ENCODE measurements at places on chromosomes 7 and 10.
A peak's percentile ranks its signal among the peaks of the same experiment; 100 is the strongest.

DNA sequence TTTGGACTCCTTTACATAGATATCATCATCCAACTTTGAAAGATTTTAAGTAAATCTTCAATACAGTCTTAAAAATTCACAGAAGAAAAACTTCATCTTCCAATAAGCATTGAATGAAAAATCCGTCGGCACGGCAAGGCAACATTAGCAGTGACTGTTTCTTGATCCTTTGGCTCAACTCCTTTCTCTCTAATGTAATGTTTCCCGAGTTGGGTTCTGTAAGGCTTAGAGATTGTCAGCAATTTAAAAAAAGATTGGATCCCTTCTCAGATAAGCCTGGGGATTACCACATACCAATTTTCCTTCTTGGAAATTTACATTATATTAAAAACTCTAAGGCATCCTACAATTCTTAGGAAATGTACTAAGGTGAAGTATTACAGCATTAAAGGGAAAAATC is 291.8 kb downstream of the PLXDC2 start:
- no peak for DNase-seq

DNA sequence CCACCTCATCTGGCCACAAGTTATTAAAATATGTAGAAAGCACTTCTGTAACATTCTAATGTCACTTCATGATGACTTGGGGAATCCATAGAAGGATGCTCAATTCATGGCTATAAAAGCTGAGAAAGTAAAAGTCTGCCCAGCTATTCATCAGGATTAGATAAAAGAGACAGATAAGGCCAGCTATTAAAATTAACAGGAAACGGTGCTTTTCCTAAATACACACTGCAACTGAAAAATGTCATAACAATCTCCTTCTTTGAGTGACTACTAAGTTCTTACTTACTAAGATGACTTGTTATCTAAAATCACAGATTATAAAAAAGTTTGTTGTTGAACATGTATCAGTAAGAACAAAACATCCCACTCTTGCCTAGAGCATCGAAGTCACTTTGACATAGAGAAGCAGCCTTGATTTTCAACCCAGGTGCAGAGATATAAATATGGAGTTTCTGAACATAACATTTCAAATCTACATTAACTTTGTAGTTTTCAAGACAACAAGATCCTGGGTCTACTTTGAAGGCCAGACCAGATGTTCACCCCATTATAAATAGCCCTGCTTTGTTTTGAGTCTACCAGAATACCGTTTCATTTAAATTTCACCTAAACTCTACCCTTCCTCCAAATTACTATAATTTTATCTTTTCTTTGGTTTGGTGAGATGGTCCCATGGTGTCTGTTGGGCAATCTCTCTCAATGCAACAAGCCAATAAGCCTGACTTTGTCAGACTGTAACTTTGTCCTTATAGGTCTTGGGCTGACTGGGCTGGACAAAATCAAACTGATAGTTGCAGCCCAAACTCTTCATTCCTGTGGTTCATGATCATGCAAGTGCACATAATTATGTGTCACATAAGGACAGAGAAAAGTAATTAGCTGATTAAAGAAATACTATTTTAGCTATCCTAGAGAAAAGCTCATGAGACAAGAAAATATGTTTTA is 24.0 kb downstream of the HYCC1 start:
- DNase-seq = no peak

- no peak for DNase-seq
Measured at GRCh38 chr7:155979994-155980393, 167.7 kb upstream of the SHH start.

DNA sequence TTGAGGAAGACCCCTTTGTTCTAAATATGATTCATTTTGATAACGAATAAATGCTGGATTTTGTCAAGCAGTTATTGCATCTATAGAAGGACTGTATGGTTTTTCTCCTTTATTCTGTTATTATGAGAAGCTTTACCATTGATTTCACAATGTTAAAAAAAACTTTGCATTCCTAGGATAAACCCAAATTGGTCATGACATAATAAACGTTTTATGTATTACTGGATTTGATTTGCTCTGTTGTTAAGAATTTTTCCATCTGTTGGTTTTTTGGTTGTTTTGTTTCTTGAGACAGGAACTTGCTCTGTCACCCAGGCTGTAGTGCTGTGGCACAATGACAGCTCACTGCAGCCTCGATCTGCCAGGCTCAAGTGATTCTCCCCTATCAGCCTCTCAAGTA is 2.2 kb upstream of the DNA2 start:
- DNase-seq = no peak

DNA sequence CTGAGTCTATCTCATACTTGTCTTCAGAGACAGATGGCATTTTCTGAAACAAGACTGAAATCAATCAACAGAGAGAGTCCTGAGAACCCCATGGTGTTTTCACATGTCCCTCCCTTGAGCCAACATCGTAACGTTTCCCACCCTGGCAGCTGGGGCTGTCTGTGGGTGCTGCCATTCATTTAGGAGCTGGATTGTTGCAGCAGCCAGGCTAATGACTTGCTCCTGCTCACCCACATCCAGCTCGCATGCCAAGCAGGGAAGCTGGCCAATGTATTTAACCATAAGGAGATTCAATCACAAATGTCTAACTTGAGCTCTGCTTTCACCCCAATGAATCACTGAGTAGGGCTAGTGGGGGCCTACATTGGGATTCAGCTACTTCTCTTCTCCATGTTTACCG is 146.1 kb downstream of the ADRA2A start:
- DNase-seq = no peak

GRCh38 chr10:19640566-19641263 is 175.5 kb upstream of the PLXDC2 start:
- no peak for DNase-seq

GRCh38 chr7:139231513-139232376 is 708 bp downstream of the UBN2 start:
- peak; percentile 48 for DNase-seq

- peak; percentile 72 for DNase-seq
Measured at GRCh38 chr10:96380821-96381220, 22.0 kb upstream of the OPALIN start.

GRCh38 chr7:85529201-85529600 is 342.3 kb upstream of the SEMA3D start:
- no peak for DNase-seq

GRCh38 chr7:116258734-116259133 is 48.4 kb downstream of the TES start:
- DNase-seq = peak; percentile 68

DNA sequence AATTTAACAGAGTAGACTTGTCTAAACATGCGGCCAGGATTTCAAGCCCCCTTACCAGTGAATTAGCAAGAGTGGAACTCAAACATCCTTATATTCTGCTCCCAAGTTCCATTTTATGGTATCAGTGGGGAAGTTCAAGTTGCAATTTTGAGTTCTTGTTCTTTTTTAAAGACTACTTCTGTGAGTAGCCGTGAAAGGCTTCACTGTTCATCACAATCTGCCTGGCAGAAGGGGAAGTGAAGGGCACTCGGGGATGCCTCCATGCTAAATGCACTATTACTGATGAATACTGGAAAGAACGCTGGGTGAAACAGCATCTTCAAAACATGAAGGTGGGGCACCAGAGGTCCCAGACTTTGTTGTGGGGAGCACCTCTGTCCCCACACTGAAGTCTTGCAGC is 22.4 kb upstream of the FGL2 start:
- DNase-seq = peak; percentile 56

DNA sequence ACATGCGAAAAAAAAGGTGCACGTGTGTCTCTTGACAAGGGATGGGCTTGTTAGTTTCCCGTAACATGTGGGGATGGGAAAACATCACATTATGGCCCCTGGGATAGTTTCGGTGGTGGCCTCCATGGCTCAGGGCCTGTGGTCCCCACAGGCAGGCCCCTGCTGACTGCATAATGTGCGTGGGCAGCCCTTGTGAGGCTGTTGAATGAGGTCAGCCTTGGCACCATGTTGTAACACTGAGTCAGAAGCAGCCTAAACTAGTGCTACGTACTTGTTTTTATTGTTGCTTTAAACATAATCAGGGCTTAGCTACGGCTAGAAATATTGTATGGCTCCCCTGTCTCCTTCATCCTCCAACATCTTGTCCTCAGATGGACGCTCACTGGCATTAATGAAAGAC is 80.6 kb downstream of the BEND7 start:
- peak; percentile 9 for DNase-seq

DNA sequence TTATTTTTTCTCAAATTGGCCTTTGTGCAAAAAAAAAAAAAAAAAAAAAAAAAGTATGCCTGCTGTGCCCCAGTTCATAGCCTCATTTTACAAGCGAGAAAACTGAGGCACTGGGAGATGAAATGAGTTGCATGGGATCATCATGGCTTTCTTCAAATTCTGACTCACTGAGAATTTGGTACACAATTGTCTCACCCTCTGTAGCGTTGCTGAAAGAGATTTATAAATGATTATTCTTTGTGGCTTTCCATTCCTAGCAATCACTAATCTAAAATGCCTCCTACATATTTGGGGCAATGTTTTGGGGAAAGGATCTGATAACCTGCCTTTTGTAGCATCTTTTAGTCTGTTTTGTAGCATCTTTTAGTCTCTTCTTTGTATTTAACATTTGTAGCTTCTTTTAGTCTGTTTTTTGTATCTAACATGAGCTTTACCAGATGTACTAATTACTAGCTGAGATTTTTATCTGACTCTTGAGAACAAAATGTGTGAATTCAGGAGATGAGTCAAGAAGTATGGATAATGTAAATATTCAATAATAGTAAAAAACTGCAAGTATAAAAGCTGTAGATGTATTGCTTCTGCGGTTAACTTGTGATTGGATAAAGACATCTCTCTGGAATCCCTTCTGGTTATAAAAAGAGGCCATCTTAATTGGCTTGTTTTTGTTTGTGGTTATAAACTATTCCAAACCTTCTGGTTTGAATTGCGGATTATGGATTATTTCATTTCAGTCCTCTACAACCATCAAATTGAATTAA is 161.4 kb downstream of the ARID5B start:
- no peak for DNase-seq

- DNase-seq = peak; percentile 85
Measured at GRCh38 chr10:97333601-97334369, 744 bp downstream of the FRAT2 start.

DNA sequence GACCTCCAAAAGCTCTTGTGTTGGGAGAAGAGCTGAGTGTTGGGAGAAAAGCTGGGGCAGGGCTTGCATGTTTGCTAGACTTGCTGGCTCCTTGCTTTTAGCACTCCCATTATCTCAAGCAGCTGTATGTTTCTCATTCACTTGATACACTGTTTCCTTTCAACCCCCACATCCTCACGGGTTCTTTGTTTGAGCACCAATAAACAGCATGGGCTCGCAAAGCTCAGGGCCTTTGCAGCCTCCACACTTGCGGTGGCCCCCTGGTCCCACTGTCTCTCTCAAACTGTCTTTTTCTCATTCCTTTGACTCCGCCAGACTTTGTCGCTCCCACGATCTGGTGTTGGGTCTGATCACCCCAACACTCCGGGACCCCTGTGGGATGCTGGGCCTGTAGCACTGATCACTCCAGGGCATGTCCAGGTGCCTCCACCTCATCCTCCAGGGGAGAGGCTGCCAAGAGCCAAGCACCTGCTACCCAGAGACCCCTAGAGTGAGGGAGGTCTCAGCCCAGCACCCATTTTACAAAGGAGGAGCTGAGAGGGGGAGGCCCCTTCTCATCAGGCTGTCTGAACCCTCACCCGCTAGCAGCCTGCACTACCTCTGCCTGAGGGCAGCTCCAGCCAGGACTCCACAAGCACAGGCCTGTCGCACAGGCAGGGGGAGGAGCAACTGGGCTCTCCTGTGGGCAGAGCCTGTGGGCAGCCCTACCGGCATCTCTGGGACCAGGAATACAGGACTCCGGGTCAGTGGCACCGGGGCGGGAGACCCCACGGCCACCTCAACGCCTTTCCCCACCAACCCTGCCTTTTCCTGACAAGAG is 49.1 kb upstream of the MSMB start:
- DNase-seq = no peak

DNA sequence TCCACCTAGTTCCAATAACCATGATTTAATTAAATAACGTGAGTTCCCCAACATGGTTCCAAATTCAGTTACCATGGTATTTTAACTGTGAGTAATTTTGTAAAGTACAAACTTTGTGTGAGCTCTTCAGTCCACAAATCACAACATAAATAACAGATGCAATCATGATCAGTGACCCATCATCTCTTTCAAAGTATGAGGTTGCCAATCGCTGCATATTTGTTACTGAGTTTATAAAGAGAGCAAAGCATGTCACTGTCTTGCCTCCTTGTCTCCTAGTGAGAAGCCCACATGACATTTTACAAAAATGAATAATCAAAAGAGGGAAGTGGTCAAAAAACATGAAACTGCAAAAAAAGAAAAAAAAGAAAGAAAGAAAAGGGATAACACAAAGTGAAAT is 69.1 kb upstream of the PDSS1 start:
- DNase-seq = peak; percentile 50

GRCh38 chr7:132254455-132254854 is 321.8 kb downstream of the PLXNA4 start:
- DNase-seq = no peak

DNA sequence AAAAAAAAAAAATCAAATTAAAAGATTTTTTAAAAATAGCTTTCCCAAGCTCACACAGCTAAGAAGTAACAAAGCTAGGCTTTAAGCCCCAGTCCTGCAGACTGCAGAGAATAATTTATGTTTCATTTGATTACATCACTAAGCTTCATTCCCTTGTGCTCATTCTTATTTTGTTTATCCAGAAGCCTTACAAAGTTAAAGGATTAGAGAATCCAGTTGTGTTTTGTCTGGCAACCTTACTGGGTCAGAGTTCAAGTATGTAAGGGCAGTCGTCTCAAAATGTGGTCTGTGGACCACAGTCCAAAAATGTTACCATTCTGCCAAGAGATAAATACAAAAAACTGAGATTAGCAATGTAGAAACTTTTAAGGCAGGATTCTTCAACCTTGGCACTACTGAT is 32.1 kb upstream of the EZH2 start:
- DNase-seq = no peak

- peak; percentile 13 for DNase-seq
Measured at GRCh38 chr7:107332488-107333269, 137.2 kb upstream of the GPR22 start.

- no peak for DNase-seq
Measured at GRCh38 chr10:47167591-47167990, 132.4 kb upstream of the GDF10 start.

GRCh38 chr7:155850766-155851678 is 38.8 kb upstream of the SHH start:
- no peak for DNase-seq

- no peak for DNase-seq
Measured at GRCh38 chr10:50567384-50567783, 56.4 kb downstream of the SGMS1 start.
